HL-60 (cell line): ENCODE measurements at places on chromosomes 6 and 20.

GRCh38 chr20:17712708-17713107, 12.9 kb downstream of the BANF2 start:
- no peak for DNase-seq

- peak; percentile 98 for DNase-seq
Observed at GRCh38 chr6:11525468-11526155, 11.9 kb upstream of the TMEM170B start.

DNA sequence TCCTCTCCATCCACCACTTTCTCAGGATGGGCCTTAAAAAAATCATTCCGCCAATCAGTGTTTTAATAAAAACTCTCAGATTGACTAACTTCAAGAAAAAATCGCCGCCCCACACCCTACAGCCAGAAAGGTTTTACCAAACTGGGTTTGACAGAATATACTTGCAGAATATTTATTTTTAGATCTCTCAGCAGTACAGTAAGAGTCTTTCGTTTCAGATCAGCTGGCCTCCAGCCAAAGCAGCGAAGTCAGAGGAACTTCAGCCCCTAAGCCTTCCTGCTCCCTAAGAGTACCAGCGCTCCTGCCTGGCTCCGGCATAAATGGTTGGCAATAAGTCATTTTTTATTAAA, 24.7 kb downstream of the TBC1D7 start:
- DNase-seq: peak; percentile 10

DNA sequence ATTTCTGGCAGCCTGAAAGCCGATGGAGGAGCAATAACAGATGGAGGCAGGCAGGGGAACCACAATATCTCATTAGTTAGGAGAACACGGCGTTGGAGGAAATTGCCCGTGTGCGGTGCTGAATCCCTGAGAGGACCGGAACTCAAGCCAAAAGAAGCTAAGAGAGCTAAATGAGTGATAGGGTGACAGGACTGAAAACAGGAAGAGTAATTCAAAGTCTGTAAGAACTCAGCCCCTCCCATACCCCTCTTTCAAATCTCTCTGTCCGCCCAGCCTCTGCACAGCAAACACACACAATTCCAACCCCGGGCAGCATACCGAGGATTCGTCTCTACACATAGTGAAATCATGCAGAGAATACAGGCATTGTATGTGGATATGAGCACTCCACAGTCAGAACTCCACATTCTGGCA, 2.6 kb upstream of the IPCEF1 start:
- DNase-seq: peak; percentile 67

GRCh38 chr20:63139356-63139755, 76.6 kb downstream of the YTHDF1 start:
- DNase-seq: no peak

DNA sequence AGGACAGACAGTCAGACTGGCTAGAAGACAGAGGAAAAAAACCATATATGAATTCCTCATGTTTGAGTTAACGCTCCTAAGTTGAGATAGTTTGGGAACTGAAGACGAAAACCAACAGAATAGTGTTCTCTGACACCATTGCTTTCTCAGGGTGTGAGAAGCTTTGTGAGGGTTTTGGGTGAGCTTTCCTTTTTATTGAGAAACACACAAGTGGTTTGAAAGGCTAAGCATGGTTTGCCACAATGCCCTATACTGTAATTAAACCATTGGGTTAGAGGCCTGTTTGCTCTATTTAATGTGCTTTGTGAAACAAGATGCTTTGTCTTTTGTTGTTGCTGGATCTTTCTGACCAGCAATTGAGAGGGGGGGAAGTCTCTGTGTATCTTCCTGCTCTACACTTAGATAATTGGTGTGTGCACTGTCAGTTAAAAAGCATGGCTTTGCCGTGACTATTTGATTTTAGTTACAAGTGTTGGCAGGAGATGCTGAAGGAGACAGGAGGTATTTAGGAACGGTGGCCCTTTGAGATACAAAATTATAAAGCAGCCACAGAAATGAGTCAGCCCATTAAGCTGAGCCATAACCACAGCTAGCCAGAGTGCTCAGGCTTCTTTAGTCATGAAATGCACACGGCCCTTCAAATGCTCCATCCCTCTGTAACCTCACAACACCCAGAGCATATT, 273.0 kb upstream of the PREP start:
- DNase-seq: no peak

GRCh38 chr6:35262596-35262995, 3.1 kb downstream of the ZNF76 start:
- DNase-seq: no peak

DNA sequence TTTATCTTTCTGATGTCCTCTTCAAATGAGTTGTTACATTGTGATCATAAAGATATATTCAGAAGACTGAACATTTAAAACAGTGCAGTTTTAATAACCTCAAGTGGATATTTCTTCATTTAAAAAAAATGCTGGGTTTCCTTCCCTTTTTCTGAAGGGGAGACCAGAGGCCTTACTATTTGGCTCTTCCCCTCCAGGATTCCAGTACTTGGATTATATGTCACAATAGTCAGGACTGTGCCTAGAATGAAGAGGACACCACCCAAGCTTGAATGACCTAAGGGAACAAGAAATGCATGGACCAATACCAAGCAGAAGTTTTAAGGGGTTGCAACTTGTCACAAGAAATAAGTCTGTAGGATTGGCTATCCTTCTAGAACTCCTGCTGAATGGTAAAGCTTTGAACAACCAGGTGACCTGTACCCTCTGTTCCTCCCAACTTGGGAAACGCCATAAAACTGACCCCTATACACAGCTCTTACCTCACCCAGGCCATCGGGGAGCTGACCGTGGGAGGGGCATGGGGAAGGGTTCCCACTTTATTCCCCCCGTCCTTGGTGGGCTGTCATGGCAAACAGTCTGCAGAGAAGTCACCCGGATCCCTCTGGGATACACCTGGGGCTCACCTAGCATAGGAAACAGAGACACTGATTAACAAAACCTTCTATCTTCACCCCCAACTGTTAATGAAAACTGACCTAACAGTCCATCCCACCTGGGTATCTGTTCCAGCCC, 2.0 kb downstream of the FRS3 start:
- DNase-seq: no peak

DNA sequence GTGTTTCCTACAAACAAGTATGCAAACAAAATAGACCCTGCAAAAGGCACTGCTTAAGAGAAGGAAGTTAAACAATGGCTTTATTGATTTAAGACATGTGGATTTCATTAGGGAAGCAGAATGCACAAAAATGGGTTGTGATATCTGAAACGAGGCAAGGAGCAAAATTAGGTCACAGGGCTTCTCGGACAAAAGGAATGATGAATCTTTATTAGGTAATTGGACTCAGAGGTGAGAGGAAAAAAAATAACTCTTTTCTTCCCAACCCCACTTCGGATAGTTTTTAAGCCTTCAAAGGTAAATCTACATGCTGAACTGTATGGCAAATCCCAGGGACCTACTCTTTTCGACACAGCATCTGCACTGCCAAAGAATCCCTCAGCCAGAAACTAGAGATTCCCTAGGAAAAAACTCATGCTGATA, 183.0 kb upstream of the TAB2 start:
- DNase-seq: no peak
